ENCODE measurements at places on chromosomes 2 and 18.

GRCh38 chr18:45430041-45430440 is 185.2 kb upstream of the SLC14A2 start:
- DNase-seq = no peak

- DNase-seq = no peak
Measured at GRCh38 chr2:181234487-181234891, 222.7 kb upstream of the ITGA4 start.

- no peak for DNase-seq
Measured at GRCh38 chr2:88666576-88666975, 24.9 kb upstream of the RPIA start.

DNA sequence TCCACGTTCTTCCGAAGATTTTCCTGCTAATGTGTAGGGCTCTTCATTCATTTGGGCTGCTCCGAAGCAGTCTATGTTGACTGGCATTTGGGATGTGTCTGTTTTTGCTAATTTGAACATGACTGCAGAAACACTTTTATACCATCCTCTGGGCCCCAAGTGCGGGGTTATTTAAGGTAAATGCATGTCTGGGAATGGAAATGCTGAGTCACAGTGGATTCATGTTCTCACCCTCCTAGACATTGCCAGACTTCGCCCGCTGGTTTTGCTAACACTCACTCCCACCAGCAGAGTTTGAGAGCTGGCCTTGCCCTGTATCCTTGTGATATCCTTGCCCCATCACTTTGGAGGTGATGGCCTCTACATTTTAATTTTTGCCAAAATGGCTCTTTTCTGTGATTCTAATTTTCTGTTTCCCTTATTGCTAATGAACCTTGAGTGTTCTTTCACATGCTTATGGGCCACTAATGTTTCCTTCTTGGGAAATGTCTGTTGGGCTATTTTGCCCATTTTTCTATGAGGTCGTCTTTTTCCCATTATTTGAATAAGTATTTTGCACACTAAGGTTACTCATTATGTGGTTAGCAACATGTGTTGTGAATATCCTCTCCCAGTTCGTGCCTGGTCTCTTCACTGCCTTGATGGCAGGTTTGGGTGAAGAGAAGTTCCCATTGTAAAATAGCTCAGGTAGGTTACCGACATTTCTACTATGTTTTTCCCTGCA is 204.1 kb downstream of the GLI2 start:
- DNase-seq = no peak

DNA sequence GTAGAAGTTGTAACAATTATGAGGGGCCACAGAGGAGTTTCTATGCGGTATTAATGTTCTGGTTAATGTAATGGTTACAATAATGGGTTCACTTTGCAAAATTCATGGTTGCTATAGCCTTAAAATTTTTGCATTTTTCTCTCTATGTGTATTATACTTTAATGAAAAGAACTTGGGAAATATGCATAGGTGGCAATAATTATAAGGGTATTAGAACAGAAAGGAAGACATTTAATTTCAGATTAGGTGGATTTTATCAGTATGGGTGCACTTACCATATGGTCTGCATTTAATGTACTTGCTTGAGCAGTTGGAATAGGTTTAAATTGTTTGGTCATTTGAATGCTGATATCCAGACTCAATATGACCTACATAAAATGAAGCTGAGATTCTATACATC is 161.6 kb upstream of the TACR1 start:
- no peak for DNase-seq

DNA sequence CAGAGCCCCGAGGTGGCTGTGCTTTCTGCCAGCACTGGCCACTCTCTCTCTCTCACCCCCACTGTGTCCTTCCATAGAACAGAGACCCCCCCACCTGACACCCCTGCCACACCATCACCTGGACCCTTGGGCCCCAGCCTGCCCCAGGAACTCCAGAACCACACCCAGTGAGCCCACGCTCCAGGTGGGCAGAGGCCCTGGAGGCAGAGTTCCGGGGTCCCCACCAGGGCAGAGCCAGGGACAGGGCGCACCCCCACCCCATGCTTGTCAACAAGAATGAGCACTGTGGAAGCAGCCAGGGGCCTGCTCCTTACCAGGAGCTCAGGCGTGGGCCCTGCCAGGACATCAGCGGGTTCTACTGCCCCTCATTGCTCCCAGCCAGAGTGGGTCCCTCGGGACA is 14.6 kb downstream of the PASK start:
- no peak for DNase-seq

GRCh38 chr2:63053889-63054602 is 3.4 kb downstream of the OTX1 start:
- no peak for DNase-seq

GRCh38 chr18:75221897-75222296 is 11.3 kb downstream of the TSHZ1 start:
- DNase-seq = no peak

All from germinal center (tissue), 1 donor.